ENCODE measurements at places on chromosomes 2 and 18.
A peak's percentile ranks its signal among the peaks of the same experiment; 100 is the strongest.

DNA sequence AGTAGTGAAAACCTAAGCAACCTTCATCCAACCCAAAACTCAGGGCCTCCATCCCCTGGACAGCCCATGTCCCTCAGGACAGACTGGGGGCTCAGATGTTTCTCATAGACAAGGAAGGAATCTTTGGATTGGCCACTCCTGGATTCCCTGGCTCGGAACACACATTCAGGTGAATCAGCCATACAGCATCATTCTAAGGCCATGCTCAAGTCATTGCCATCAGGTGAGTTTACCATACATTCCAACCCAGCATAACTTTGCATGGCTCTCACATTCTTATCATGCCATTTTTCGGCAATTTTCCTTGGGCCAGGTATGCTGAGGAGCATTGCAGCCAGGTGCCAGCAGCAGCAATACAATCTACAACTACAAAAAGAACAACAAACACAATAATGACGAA is 34.6 kb upstream of the SERPINE2 start:
- no peak for DNase-seq

- no peak for DNase-seq
These were observed 16.7 kb upstream of the MRO start for GRCh38 chr18:50836521-50836957.

- DNase-seq = no peak
These were observed 574 bp upstream of the EML4 start for GRCh38 chr2:42168459-42169099.

DNA sequence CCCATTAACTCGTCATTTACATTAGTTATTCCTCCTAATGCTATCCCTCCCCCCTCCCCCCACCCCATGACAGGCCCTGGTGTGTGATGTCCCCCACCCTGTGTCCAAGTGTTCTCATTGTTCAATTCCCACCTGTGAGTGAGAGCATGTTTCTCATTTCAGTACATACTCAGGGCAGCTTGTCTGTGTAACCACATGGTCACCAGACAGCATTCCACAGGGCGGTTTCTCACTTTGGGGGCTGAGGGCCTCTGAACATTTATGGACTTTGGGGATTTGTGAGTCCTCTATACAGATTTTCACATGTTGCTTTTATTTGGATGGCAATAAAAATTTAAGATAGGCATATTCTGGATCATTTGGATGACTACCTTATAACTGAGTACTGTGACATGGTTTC is 84.0 kb downstream of the LYPD6B start:
- no peak for DNase-seq

DNA sequence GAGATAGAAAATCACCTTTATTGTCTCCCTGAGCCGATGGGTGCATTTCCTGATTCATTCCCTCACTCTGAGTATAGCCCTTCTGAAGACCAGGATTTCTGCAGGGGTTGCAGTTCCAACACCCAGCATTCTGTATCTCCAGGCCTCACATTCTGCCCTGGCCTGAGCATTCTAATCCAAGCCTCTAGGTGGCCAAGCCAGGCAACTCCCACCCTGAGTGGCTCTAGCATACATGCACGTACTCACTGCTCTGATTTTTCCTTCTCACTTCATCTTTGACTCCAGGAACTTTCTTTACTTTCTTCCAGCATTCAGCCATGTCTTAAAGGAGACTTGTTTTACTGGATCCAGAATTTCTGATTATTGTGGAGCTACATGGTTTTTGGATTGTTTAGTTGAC is 100.7 kb upstream of the STK39 start:
- DNase-seq = no peak

DNA sequence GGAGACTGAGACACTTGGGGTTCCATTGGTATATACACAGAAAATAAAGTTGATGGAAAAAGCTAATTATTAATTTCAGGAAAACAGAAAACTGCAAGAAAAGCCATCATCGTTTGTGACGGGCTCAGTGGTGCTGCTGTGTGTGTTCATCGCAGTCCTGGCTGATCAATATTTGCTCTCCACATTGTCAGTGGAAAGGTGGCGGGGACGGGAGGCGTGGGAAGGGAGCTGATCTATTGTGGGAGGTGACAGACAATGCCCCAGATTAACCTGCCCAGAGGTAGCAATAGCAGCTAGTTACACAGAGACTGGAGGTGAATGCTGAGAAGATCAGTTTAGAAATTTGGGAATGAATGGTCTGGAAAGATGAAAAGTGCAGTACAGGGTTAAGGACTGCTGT is 50.0 kb upstream of the CTDP1 start:
- DNase-seq = peak; percentile 48

DNA sequence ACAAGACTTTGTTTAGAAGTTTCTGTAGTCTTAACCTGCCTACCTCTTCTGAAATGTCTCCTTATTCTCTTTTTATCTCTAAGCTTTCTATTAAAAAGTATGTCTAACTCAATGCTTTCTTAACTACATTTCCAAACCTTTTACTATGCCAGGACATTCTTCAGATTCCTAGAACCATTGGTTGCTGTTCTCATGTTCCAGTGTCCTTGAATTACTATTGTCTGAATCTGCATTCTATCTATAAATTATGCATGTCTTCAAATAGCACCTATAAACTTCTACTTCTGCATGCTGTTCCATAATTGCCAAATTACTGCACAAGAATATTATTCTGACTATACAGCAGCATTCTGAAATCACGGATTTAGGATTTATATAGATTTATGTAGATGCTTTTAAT is 166.0 kb upstream of the VWC2L start:
- no peak for DNase-seq

DNA sequence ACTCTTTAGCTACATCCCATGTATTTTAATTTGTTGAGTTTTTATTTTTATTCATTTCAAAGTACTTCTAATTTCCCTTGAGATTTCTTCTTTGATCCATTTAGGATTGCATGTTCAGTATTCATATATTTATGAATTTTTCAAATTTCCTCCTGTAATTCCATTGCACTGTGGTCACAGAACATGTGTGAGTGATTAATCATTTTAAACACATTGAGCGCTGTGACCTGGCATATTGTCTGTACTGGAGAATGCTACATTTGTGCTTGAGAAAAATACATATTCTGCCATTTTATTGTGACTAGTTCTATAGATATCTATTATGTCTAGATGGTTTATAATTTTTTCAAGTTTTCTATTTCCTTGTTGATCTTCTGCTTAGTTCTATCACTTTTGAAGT is 353.7 kb downstream of the RAD51AP2 start:
- DNase-seq = no peak

DNA sequence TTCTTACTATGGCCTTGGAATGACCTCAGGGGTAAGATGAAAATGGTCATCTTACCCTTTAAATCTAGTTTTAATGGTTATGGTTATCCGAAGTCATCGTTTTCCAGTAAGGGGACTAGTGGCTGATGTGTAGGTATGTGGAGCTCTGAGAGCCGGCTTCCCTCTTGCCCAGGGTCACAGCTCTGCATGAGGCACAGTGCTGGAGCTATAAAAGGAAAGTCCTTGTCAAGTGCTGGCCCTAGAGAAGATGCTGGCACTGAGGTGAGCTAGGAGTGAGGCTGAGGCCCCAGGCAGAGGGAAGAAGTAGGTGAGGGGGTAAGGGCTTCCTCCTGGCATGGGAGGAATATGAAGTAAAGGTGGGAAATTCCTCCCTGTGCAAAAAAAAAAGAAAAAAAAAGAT is 35.0 kb downstream of the SMARCAL1 start:
- DNase-seq = no peak

- DNase-seq = no peak
These were observed 169.2 kb upstream of the APCDD1 start for GRCh38 chr18:10285283-10285640.

- DNase-seq = no peak
These were observed 83.1 kb downstream of the TPO start for GRCh38 chr2:1496359-1496821.

- DNase-seq = no peak
These were observed 64.2 kb downstream of the EMX1 start for GRCh38 chr2:72981536-72981935.

GRCh38 chr2:233087713-233088112 is 27.6 kb downstream of the INPP5D start:
- DNase-seq = no peak

DNA sequence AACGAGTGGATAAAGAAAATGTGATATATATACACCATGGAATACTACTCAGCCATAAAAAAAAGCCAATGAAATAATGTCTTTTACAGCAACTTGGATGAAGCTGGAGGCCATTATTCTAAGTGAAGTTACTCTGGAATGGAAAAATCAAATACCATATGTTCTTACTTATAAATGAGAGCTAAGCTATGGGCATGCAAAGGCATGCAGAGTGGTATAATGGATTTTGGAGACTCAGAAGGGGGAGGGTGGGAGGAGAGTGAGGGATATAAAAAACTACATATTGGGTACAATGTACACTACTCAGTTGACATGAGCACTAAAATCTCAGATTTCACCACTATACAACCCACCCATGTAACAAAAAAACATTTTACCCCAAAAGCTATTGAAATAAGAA is 1.7 kb upstream of the MSGN1 start:
- no peak for DNase-seq

- no peak for DNase-seq
These were observed 35.2 kb upstream of the NAPG start for GRCh38 chr18:10490401-10491165.

DNA sequence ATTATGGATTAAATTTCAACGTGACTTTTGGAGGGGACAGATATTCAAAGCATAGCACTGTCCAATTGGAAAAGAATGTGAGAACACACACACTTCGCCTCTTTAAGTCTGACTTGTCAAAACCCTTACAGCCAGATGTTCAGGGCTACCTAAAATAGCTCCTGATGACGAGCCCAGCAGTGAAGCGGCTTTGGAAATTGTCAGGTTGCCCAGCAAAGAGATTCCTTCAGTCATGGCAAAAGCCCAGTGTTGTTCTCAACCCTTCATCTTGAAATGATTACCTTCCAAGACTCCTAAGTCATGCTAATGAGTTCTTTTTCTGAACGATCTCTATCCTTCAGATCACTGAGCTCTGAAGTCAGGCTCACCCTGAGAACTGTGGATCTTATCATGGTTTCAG is 436.6 kb downstream of the LRATD1 start:
- no peak for DNase-seq

DNA sequence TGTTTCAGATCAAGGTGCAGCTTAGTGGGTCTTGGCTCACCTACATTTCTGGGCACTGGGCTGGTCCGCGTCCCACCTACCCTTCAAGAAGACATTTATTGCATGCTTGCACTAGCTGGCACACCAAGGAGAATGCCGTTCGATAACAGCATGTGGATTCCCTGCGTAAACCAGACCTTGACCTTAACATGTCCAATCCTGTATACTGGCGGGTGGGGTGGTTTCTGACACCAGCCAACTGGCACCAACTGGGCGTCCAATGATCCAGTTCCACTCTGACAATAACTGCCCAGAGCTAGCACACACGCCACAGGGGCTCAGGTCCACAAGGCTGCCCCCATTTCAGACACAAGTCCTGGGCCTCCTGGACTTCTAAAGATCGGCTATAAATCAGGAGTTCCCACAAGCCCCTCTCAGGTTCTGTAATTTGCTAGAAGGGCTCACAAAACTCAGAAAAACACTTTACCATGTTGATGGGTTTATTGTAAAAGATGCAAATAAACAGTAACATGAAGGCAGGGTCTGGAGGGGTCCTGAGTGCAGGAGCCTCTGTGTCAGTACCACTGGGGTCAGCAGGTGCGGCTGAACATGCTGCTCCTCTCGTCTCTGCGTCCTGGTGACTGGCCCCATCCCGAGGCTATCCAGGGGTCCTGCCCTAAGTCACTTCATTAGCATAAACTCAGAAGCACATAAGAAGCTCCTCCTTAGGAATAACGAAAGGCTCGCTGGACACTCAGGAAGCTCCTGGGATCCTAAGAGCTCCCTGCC is 161.8 kb downstream of the HDAC4 start:
- DNase-seq = peak; percentile 72

GRCh38 chr18:13418013-13418710 is 199.6 kb downstream of the LDLRAD4 start:
- DNase-seq = peak; percentile 81

GRCh38 chr18:35982409-35983114 is 10.1 kb downstream of the RMP24 start:
- DNase-seq = no peak

DNA sequence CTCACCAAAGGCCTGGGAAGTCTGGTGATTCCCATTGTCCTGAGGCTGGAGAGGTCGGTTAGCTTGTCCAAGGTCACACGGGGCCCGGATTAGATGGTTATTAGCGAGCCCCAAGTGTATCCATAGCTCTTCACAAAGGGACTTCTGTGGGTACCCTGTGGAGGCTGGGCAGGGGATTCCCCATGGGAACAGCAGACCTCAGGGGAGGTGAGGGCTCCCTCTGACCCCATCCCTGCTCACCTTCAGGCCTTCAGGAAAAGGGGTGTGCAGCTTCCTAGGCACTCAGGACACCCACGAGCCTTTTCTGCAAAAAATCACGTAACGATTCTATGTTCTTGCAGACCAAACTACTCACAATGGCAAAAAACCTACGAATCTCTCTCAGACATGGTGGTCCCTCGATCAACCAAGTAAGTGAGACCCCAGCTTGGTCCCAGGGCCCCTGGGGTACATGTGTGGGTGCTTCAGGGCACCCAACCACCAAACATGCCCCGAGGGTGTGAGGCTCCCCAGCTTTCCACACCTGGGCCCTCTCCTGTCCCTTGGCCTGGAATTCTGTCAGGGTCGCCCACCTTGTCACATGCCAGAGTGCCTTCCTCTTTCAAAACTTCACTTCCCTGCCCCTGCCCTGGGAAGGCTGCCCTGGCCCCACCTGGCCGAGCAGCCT is 40.3 kb downstream of the PDIA6 start:
- DNase-seq = no peak

DNA sequence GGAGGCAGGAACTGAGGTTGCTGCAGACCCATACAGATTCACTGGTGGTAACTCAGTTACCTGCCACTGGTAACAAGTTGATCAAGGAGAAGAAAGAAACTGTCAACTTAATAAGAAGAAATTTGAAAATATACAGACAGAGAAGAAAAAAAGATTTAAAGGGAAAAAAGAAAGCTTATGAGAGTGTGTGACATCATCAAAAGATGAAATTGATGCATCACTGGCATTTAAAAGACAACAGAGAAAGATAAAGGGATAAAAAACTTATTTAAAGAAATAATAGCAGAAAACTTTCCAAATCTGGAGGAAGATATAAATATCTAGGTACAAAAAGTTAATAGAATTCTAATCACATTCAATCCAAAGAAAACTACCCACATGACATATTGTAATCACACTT is 1003.2 kb downstream of the TDRD15 start:
- DNase-seq = no peak

DNA sequence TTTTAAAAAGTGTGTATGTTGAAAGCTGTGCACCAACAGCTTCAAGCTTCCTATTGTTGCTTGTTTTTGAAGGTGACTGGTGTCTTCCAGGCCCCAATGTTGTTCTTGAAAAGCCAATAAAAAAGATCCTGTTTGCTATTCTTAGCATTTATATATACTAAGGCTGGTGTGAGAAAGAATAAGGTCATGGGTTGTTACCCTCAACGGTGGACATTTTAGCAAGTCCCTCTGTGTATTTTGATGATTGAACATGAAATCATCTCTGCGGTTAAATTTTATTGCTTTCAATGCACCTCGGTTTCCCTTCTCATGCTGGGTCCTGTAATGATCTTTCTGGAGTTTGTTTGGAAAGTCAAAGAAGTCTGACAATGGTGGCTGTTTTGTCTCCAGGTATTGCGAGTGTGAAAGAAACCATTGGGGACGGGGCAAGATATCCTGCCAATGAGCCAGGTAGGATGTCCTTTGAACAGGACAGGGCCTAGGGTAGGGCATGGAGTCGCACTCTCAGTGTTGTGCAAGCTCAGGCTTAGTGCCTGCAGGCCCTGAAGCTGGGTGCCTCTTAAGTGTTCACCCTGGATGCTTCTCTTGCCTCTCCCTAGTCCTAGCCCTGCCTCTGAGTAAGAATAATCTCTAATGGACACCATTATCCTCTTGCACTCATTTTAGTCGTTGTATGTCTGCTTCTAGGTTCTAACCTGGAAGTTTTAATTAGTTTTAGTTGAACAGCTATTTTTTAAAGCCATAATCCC is 16.0 kb upstream of the KLF7 start:
- DNase-seq = no peak

Data from lower leg skin (tissue), 4 donors.